Posterior cingulate gyrus (tissue), 11 donors: ENCODE measurements at places on chromosomes 16 and 17.

DNA sequence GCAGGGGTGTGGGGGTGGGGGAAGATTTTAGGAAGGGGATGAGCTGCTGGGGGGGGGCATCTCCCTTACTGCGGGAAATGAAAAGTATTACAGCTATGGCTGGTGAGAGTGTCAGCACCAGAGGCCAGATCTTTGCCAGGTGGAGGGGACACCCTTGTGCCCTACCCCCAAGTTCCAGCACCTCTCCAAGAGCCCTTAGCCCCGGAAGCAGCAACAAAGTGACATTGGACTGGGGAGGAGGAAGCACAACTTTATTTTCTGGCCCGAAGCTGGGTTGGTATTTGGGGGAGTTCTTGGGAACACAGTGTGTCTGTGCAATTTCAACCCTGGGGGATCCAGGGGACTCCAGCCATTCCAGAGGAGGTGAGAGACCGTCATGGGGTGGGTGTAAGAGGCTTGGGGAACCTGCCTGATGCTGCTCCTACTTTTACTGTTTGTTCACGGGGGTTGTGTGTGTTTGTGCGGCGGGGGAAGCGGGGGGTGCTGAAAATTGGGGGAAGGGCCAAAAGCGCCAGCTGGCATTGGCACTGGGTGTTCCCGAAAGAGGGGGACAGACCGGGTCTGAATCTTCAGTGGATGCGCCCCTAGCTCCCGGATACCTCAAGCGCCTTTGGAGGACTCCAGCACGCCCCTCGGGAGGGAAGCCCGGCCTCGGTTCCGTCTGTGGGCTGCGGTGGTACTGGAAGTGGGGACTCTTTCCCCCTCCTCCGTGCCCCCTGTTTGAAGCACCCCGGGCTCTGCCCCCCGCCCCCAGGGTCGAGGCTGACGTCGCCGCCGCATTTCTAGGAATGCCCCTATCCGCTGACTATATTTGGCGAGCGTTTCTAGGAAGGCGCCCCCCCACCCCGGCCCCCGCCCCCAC, 230.3 kb downstream of the MRTFB start:
- peak; percentile 14 for DNase-seq

- DNase-seq, result no peak
Observed at GRCh38 chr17:11142231-11142630, 98.8 kb upstream of the SHISA6 start.

DNA sequence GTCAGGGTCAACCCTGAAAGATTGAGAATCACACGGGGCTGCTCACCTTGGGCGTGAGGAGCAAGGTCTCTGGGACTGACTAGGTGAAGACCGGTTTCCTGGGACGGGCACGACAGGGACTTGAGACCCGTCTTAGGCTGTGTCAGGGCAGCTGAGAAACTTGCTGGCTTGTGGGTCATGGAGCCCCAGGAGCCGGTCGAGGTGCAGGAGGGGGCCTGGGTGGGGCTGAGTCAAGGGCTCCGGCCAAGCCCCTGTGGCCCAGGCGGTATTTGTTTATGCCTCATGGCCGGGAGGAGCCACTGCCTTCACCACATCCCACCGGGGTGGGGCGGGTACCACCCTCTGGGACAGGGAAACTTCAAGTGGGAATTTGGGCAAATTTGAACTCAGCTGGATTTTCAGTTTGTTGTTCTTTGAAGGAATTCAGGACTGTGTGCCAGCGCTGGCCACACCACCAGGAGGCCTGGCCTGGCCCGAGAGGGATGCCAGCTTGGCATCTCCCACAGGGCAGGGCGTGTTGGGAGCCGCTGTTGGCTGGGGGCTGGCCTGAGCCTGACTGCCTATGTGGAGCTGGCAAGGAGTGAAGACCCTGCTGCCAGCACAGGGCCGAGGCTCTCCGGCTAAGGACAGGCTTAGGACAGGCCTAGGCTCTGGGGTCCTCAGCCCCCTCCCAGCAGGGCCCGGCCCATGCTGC, 116.1 kb downstream of the METRNL start:
- peak; percentile 1 for DNase-seq

DNA sequence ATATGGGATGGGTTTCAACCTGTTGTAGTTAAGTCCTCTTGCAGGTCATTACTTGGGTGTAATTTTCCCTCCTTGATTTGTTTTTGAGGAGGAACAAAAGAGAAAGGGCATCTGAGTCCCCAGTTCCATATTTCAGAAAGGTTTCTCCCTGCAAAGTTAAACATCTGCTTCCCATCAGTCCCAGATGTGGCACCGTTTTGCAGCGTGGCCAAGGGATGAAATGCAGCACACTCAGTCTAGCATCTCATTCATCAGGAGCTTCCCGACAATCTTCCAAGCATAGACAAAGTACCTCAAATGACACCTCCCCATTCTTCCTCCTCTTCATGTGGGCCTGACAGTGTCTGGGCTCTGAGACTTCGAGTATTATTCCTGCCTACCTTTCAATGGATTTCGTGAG, 363.7 kb upstream of the SOX9 start:
- no peak for DNase-seq

DNA sequence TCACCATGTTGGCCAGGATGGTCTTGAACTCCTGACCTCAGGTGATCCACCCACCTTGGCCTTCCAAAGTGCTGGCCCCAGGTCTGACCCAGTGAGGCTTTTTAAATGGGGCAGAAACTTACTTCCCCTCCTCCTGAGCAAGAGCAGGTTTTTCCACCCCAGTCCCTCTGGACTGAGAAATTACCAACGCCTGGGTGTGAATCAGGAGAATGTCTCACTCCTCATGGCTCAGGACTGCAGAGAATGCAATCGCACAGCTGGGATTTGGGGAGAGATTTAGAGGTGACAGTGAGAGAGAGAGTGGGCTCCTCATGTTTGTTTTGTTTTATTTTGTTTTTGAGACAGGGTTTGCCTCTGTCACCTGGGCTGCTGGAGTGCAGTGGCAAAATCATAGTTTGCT, 203.6 kb downstream of the RAB11FIP4 start:
- DNase-seq, result no peak

- DNase-seq, result no peak
Observed at GRCh38 chr17:68973098-68973846, 18.1 kb upstream of the ABCA8 start.

- DNase-seq, result peak; percentile 70
Observed at GRCh38 chr17:83176623-83177583, 97.5 kb downstream of the METRNL start.

DNA sequence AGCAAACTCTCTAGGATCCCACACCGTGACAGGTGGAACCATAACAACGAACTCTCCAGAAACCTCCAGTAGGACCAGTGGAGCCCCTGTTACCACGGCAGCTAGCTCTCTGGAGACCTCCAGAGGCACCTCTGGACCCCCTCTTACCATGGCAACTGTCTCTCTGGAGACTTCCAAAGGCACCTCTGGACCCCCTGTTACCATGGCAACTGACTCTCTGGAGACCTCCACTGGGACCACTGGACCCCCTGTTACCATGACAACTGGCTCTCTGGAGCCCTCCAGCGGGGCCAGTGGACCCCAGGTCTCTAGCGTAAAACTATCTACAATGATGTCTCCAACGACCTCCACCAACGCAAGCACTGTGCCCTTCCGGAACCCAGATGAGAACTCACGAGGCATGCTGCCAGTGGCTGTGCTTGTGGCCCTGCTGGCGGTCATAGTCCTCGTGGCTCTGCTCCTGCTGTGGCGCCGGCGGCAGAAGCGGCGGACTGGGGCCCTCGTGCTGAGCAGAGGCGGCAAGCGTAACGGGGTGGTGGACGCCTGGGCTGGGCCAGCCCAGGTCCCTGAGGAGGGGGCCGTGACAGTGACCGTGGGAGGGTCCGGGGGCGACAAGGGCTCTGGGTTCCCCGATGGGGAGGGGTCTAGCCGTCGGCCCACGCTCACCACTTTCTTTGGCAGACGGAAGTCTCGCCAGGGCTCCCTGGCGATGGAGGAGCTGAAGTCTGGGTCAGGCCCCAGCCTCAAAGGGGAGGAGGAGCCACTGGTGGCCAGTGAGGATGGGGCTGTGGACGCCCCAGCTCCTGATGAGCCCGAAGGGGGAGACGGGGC, 1.3 kb downstream of the SPN start:
- no peak for DNase-seq
